Islet precursor cell (in vitro differentiated cells): ENCODE measurements at places on chromosomes 12 and 14.
A peak's percentile ranks its signal among the peaks of the same experiment; 100 is the strongest.

DNA sequence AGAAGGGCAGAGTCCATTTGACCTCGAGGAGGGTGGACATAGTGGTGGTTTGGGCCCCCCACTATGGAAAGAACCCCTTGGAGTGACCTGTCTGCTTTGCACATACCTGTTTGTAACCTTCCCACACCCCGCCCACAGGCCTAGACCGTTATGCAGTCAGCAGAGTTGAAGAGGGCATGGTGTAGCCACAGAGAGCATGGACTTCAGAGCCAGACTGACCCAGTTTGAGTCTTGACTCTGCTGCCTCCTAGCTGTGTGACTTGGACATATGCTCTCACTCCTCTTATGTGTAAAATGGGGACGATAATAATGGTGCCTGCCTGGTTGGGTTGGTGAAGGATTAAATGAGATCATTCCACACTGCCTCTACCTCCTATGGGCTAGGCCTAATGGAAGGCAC, 40.9 kb upstream of the NOS1 start:
- DNase-seq: no peak

- no peak for DNase-seq
Observed at GRCh38 chr12:89923091-89923490, 214.5 kb upstream of the ATP2B1 start.

- DNase-seq: no peak
Observed at GRCh38 chr14:91728616-91729183, 3.2 kb downstream of the CATSPERB start.

GRCh38 chr12:76666290-76666835, 97.6 kb upstream of the ZDHHC17 start:
- peak; percentile 62 for DNase-seq
